Ureter (tissue), 1 donor: ENCODE measurements at places on chromosomes 16 and 17. TPM values are rescaled to one million over a fixed set of nuclear protein-coding genes. Genes with fewer than 3 reads are reported as not detected.

AIPL1 gene
- total RNA-seq, result not detected

DNA sequence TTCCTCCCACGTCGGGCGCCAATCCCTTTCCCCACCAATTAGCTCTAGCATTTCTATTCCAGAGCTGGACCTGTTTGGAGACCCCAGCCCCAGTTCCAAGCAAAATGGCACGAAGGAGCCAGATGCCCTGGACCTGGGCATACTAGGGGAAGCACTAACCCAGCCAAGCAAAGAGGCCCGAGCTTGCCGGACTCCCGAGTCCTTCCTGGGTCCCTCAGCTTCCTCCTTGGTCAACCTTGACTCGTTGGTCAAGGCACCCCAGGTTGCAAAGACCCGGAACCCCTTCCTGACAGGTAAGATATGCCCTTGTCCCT is 5.6 kb upstream of the SPATA20 start:
- DNase-seq, result no peak

SNAI3 gene
- total RNA-seq, result 1.8 TPM

- no peak for DNase-seq
These were observed 4.2 kb downstream of the DPH1 start for GRCh38 chr17:2034157-2034556.

DNA sequence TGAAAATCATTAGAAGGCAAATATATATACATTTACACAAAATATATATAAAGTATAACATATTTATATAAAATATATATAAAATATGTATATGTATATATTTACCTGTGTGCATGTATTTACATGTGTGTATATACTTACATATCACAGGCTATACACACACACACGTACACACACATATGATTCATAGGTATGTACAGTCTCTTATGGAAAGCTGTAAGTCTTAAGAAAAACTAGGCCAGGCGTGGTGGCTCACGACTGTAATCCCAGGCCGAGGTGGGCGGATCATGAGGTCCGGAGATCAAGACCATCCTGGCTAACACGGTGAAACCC is 14.7 kb downstream of the TOM1L2 start:
- DNase-seq, result no peak

OVCA2 gene
- 39.5 TPM for total RNA-seq

DNA sequence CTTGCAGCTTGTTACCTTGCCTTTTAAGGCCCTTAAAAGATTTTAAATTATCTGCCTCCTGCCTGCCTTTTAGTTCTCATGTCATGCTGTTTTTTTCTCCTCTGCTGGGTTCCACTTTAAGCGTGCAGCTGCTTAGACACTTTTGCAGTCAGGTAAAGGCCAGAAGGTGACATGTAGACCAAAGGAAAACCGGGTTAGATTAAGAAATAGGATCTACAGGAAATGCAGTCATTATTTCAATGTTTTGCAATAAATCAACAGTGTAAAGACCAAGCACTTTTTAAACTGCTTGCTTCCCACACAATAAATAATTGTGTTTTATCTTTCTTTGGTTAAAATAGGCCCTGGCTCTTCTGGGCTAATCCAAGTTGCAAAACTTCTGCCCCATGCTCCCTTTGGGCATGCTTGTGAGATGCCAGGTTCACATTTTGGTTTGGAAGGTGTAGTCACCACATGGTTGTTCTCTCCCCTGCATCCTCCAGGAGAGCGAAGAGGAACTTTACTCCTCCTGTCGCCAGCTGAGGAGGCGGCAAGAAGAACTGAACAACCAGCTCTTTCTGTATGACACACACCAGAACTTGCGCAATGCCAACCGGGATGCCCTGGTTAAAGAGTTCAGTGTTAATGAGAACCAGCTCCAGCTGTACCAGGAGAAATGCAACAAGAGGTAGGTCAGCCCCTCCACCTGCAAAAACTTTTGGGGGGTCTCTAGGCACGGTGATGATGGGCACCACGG is 54.9 kb downstream of the SDR42E1 start:
- no peak for DNase-seq

DNA sequence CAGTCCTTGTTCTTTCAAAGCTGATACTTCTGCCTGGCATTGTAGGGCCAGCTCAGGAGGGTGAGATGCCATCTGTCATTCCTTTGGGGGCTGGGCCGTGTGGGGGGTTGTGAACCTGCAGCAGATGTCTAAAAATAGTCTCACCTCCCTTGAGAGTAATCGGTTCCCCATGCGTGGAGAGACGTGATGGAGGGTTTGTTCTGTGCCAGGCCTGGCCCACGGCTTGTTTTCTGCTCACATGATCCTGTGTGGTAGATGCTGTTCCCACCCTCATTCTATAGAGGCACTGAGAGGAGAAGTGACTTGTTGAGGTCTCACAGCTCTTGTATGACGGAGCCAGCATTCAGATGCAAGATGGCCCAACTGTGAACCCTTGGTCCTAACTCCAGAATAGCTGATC is 4.6 kb downstream of the IRF8 start:
- DNase-seq, result no peak

DNA sequence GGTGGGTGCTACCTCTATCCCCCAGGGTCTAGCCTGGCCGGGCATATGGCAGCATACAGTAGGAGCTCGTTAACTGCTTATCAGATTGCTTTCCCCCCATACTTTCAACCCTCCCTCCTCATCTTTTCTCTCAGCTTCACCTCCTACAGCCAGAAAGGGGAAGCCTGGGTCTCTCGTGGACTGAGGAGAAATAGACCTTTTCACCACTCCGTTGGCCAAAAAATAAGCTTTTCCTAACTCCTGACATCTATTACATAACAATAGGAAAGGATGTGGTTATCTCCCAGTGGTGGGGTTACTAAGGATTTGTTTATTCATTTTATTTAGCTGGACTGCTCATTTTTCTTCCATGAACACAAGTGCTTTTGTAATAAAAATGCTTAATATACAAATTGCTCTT is 9.0 kb upstream of the CXCL16 start:
- no peak for DNase-seq

- DNase-seq, result no peak
These were observed 35.0 kb downstream of the ZCCHC14 start for GRCh38 chr16:87457709-87458423.

- no peak for DNase-seq
These were observed 250.0 kb downstream of the CNTNAP4 start for GRCh38 chr16:76527244-76527643.

GRCh38 chr17:66686601-66687000 is 148.3 kb upstream of the CACNG5 start:
- DNase-seq, result no peak

TBC1D3H gene
- total RNA-seq, result not detected
